ENCODE measurements at places on chromosomes 4 and X.

- ATAC-seq: no peak
Measured at GRCh38 chr4:54545663-54546424, 111.9 kb upstream of the KIT start.

- ATAC-seq: no peak
Measured at GRCh38 chr4:161287678-161288352, 876.0 kb downstream of the FSTL5 start.

DNA sequence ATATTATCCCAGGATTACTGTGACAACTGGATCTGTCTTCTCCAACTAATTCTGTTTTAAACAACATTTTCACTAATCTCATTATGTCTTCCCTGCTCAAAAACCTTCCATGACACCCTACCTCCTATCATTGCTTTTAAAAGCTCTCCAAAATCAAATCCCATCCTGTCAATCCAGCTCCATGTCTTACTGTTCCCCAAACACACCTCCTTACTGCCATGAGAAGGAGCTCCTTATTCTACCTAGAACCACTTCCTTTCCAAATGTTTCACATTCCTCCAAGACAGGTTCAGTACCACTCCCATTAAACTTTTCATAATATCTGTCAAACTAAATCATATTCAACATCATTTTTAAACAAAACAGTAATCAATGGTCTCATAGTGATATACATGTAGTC lies 66.9 kb upstream of the WDR17 start:
- no peak for ATAC-seq

- ATAC-seq: no peak
Measured at GRCh38 chrX:46913667-46914066, 1.4 kb downstream of the JADE3 start.

DNA sequence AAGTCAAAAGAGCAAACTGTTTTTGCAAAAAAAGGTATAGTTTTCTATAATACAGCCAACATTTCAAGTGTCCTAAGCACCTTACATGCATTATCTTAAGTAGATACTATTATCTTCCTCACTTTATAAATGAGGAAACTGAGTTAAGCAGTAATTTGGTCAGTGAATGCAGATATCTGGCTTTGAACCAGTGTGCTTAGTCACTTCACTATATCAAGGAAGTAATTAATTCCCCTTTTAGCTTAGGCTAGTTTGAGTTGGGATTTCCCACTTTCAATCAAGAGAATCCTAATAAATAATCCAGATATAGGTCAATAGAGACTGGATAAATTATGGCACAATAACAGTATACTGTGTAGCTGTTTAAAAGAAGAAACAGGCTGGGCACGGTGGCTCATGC lies 14.8 kb downstream of the SPINK2 start:
- ATAC-seq: no peak

DNA sequence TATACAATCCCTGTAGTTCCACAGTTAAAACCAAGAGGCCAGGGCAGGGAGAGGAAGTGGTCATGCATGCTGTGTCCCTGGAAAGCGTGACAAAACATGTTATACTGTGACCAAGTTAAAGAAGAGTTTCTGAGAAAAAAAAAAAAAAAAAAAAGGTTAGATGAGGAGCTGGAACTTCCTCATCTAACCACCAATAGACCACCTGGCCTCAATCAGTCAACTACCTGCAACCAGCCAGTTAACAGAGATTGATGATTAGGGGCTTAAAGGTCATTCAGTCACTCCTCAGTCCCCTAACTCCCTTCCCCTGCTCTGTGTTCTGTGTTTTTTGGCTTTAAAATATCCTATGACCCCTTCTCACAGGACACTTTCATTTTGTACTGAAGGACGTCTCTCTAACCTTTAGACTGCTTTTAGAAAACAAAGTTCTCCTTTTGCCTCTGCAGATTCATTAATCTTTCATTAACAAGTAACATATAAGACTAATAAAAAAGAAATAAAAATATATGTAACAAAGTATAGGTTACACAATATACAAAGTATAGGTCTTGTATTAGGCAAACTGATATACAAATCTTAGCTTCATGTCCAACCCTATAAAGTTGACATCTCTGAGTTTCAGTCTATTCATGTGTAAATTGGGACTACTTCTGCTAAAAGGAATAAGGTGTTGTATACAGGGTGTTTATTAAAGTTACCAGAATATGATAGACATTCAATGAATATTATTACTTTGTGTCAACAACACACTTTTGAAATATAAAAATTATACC lies 179.1 kb upstream of the NDST4 start:
- no peak for ATAC-seq
